ENCODE measurements at places on chromosomes 7 and 10.

DNA sequence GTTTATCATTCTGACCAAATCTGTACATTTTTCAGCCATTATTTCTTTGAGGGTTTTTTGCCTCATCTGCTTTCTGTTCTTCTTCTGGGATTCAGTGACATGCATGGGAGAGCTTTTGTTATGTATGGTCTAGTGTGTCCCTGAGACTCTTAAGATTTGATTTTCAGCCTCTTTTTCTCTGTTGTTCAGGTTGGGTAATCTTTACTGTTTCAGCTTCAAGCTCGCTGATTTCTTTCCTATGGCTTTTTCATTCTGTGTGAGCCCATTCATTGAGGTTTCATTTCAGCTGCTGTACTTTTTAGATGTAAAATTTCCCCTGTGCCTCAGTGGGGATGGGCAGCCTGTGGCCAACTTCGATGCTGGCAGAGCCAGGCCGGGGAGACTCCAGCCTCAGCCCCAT is 38.1 kb downstream of the FOXK1 start:
- DNase-seq = no peak

- DNase-seq = no peak
These were observed 939.6 kb downstream of the NRG3 start for GRCh38 chr10:82814635-82815034.

GRCh38 chr10:88478256-88478655 is 104.9 kb downstream of the RNLS start:
- no peak for DNase-seq

GRCh38 chr7:2307690-2308107 is 6.5 kb downstream of the SNX8 start:
- no peak for DNase-seq

DNA sequence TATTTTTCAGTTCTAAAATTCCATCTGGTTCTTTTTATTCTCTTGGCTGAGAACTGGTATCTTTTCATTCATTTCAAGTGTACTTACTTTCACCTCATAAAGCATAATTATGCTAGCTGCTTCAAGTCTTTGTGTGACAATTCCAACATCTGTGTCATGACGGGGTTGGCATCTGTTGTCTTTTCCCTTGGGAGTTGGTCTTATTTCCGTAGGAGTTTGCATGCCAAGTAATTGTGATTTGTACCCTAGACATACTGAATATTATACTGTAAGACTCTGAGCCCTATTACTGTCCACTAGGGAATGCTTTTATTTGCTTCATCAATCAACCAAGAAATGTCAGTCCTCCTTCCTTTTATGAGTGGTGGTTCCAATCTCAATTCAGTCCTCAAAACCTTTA is 24.6 kb upstream of the HUS1 start:
- no peak for DNase-seq

DNA sequence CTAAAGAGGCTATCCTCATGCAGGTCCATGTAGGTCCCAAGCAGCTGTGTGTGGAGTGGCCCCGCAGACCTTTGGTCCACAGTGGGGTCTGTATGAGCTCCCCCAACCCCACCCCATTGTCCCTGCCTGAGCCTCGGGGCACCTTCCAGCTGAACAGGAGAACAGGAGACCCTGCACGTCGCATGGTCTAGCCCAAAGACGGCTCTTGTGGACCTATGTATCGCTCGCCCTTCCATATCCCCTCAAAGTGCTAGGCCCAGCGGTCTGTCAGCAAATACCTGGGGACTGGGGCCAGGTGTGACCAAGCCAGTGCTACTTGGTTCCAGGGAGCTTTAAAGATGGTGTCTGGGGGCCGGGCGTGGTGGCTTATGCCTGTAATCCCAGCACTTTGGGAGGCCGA is 43.0 kb downstream of the OAT start:
- DNase-seq = no peak

- DNase-seq = no peak
These were observed 274.4 kb downstream of the IPMK start for GRCh38 chr10:57993302-57993701.

Data from T-helper 9 cell (primary cell).